ENCODE measurements at places on chromosomes 2 and 18.

DNA sequence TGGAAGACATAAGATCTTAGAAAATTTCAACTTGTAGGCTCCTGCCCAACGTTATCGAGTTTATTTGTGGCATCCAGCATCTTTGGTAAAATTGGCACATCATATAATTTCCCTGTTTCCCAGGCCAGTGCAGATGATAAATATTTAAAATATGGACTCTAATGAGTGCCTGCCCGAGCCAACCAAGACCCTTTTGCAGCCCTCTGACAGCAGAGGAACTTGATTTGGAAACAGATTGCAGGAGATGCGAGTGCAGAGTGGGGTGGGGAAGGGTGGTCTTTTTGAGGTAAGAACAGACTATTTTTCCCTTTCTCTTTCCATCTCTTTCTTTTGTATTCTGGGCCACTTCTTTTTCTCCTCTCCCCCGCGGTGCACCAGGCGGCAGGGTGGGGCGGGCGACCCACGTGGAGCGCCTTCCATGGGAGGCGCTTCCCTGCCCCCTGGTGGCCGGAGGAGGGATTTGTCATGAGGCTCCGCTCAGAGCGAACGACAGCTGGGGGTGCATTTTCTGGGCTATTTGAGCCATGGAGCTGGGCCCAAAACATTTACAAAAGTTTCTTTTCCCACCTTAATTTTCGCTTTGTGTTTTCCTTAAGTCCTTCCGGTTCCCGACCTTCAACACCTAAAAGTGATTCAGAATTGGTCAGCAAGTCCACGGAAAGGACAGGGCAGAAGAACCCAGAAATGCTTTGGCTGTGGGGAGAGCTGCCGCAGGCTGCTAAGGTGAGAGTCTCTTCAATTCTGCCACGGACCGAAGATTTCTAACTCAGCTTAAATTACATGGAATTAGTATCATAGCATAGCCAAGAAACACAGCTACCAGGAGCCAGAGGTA, 32.7 kb downstream of the LPIN1 start:
- DNase-seq: peak; percentile 68

GRCh38 chr2:159758686-159759085, 39.3 kb downstream of the CD302 start:
- DNase-seq: no peak

- DNase-seq: no peak
Observed at GRCh38 chr2:116489944-116490343, 1324.5 kb upstream of the DDX18 start.

DNA sequence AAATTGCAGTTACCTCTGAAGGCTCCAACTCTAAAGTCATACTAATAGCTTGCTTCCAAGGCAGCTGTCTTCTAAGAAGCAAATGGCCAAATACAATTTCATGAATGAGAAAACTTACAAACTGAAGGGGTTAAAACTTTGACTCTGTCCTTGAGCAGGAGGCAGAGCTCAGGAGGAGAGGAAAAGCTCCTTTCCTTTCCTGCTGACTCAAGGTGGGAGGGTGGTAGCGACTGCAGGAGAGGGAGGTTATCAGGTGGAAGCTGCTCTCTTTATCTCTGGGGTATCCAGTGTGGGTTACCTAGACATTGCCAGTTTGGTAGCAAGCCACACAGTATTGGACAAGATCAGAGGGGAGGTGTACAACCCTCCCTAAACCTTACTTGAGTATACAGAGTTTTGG, 2.7 kb upstream of the EFEMP1 start:
- DNase-seq: no peak

DNA sequence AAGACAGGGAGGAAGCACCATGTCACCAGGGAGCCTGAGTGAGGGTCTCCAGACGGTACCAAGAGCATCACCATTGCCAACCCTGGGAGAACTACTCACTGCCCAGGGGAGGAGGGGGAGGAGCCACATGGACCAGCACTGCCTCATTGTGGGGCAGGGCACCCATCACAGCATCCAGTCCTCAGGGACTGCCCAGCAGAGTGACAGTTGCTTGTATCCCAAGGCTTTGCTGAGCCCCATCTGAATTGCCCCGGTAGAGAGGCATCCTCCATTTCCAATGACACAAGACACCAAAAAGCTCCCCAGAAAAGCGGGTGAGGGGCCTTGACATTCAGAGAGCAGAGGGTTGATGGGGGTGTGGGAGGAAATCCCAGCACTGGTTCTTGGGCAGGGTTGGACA, 6.8 kb upstream of the CIB4 start:
- no peak for DNase-seq

DNA sequence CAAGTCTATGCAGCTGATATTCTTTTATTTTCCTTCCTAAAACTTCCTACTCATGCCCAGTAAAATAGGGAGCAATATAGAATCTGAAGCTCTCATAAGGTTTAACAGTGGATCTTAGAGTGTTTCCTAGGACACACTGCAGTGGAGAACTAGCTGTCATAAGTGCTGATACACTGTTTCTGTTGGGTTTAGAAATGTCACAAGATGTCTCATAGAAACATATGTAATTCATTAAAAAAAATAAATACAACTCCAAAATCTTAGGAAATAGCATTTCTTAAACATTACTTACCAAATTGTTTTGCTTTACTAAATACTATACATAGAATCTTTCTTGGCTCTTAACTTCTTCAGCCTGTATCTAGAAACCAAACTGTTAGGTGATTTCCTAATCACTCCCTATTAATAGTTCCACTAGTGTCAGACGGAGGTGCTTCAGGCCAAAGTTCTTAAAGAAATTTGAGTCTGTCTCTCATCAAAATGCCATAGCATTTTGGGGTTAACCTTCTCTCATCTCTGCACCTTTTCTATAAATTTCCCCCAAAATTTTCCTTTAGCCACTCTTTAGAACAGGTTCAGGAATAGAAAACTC, 93.7 kb downstream of the CERKL start:
- DNase-seq: peak; percentile 39

- peak; percentile 49 for DNase-seq
Observed at GRCh38 chr2:36780231-36780839, 83.8 kb downstream of the VIT start.

DNA sequence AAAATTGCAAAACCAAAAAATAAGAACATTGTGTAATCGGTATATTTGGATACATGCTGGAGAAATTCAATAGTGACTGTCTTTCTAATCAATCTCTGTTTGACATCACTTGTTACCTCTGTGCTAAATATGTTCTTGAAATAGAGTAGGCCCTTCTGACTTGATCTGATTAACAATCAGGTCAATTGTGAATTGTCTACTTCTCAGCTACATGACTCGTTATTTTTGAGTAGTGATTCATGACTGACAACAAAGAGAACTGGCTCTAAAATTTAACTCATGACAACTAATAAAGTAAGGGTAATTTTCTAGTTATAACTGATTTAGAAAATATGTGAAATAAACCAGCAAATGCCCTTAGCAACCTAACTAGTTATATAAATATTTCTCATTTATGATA, 312.1 kb downstream of the TMX3 start:
- DNase-seq: no peak

DNA sequence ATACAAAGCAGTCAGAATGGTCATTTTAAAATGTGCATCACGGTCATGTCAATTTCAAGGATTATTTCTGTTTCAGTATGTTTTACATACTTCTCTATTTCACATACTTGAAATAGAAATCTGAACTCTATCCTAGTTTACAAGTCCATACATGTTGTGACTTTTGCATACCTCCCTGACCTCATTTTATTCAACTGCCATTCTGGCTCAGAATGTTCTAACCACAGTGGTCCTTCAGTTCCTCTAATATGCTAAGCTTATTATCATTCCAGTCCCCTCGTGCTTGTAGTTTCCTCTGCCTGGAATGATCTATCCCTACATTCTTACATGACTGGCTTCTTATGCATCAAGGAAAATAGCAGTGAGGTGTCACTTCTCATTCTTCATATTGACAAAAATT, 295.6 kb downstream of the KIAA1328 start:
- no peak for DNase-seq

DNA sequence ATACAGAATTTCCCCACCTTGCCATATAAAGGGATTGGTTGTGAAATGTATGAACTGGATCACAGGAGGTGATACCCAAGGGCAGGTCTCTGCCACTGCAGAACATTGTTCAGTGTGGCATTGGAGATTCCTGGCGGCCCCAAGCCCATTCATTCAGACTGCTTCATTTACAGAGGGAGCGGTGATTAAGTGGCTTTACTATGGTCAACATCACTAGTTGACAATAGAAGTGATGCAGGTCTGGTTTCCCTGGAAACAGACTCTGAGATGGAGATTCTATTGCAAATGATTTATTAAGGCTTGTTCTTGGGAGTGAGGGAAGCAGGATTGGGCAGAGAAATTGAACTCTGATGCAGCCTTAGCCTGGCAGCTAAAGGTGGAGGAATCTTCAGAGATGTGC, 62.4 kb downstream of the ZDBF2 start:
- no peak for DNase-seq

GRCh38 chr2:226338825-226339224, 460.8 kb downstream of the IRS1 start:
- no peak for DNase-seq

DNA sequence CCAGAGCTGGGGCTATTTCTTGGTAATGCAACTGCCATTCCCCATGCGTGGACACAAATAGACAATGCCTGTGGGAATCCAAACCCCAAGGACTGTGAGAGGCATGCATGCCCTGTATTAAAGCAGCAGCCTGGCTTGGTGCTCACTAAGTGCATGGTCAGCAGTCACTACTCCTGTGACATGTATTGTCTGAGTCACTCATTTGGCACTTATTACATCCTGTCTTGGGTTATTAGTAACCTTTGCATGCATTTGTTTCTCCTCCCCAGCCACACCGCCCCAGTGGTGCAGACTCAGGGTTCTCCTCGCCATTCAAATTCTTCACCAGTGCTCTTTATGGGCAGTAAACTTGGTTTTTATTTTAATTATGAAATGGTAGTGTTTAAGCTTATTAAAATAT, 30.2 kb downstream of the PRKCE start:
- DNase-seq: peak; percentile 91

- DNase-seq: peak; percentile 37
Observed at GRCh38 chr18:54261894-54262293, 7.4 kb upstream of the POLI start.

DNA sequence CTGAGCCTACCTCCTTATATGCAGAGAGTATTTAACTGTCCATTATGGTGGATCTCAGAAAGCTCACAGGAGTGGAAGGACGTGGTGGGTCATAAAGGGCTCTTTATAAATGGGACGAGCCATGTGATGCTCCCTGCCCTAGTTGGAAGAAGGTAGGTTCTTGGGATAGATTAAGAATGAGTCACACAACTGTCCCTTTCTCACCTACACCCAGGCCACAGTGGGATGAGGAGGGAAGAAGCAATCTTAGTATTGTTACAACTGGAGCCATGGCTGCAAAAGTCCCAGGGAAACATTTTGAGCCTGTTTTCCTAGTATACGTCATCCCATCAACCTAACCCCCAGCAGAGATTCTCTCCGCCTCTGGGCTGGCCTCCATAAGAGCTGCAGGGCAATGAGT, 229.9 kb downstream of the TTC32 start:
- no peak for DNase-seq

GRCh38 chr18:59278793-59279192, 5.5 kb upstream of the RAX start:
- DNase-seq: no peak

DNA sequence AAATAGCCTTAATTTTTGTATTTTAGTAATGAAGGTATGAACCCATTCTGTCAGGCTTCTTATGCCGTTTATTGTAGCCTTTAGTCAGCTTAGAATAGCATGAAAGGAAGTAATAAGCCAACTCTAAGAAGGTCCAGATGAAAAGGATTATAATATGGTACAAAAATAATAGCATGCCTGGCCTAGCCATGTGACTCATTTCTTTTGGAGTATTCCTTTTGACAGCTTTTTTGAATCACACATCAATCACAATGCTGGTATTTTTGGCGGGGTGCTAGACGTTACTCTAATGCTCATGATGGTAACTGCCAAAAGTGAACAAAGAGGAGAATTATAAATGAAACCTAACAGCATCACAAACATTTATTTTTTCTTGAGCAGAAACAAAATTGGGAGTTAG, 19.9 kb downstream of the FMNL2 start:
- peak; percentile 1 for DNase-seq

GRCh38 chr2:117835990-117836760, 21.7 kb downstream of the DDX18 start:
- no peak for DNase-seq

GRCh38 chr18:56702946-56703345, 51.8 kb downstream of the WDR7 start:
- peak; percentile 25 for DNase-seq

DNA sequence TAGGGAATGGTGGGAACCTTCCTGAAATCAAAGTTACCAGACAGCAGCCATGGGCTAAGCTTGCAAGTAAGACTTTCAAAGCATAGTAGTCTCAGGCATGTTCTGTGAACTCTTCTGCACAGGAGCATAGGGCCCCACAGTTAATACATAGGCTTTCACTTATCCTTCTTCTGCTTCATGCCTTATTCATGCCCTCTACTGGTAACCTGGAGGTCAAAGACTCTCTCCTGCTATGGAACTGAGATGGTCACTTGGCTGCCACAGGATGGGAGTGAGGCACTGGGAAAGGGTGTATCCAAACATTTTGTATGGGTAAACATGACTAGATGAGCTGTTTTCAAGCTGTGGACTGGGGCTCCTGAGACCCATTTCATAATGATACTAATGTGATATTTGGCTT, 49.1 kb upstream of the ZNF638 start:
- peak; percentile 31 for DNase-seq

- DNase-seq: no peak
Observed at GRCh38 chr2:236157815-236158498, 10.2 kb downstream of the GBX2 start.

DNA sequence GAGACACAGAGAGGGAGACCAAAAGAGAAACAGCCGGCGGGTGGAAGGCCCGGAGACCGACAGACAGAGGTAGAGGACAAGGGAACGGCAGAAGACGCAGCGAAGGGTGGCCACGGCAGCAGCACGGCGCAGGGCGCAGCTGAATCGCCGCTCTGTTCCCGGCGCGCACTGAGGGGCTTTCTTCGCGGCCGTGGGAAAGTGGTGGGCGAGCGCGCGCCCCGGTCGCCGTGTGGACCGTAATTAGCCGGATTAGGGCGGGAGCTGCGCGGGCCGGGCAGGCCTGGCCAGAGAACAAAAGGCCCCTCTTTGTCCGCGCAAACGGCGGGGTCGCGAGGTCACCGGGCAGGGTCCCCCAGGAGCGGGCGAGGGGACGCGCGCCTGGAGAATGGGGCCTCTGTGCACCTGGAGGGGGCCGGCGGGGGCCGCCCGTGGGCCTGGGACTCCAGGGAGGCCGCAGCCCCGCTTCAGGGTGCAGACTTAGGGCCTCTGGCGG, 158.3 kb downstream of the ZFP36L2 start:
- DNase-seq: no peak

Data from MM.1S (cell line).